ENCODE measurements at places on chromosomes 2 and 18. TPM values are rescaled to one million over a fixed set of nuclear protein-coding genes. Genes with fewer than 3 reads are reported as not detected.

- H3K27me3 ChIP-seq: peaks cover 5% of the 10 kb centered on the region
- H3K4me1 ChIP-seq: peaks cover 59% of the 10 kb centered on the region
- peak overlapping the region; percentile 70 for H3K4me3 ChIP-seq
- peak; percentile 94 for DNase-seq
These were observed 94.1 kb upstream of the THOC1 start for GRCh38 chr18:361941-362310.

Gene PLB1
- 0.43 TPM for total RNA-seq

GRCh38 chr2:187580462-187581124 is 26.4 kb upstream of the TFPI start:
- peak overlapping the region; percentile 71 for H3K4me3 ChIP-seq
- H3K36me3 ChIP-seq: no peaks in the 10 kb centered on the region
- H3K4me1 ChIP-seq: peaks cover 28% of the 10 kb centered on the region

Gene COL4A4
- total RNA-seq: 0.02 TPM

DNA sequence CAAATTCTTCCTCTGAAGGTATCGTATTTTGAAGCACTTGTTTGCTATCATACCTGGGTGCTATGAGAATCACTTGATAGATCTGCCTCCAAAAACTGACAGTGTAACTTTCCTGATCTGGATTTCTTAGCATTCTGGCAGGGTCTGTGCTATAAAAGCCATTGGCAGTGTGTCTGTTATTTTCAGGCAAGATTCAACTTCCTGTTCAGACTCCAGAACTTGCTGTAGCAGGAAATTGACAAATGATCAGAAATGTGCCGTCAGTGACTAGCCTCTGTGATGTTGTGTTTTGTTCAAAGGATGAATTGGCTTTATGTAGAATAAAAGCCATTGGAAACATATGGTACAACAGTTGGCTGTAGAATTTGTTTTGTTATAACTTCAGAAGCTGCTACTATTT is 273.3 kb downstream of the PTPRM start:
- no peak overlapping the region for H3K4me3 ChIP-seq
- DNase-seq: no peak
- peaks cover 1% of the 10 kb centered on the region for H3K27me3 ChIP-seq
- peaks cover 22% of the 10 kb centered on the region for H3K4me1 ChIP-seq
- H3K36me3 ChIP-seq: peaks cover 21% of the 10 kb centered on the region

GRCh38 chr2:222862909-222863544 is 2.2 kb downstream of the ACSL3 start:
- peaks cover 10% of the 10 kb centered on the region for H3K4me1 ChIP-seq
- no peaks in the 10 kb centered on the region for H3K36me3 ChIP-seq
- H3K27ac ChIP-seq: no peak overlapping the region
- H3K4me3 ChIP-seq: no peak overlapping the region
- DNase-seq: no peak

DNA sequence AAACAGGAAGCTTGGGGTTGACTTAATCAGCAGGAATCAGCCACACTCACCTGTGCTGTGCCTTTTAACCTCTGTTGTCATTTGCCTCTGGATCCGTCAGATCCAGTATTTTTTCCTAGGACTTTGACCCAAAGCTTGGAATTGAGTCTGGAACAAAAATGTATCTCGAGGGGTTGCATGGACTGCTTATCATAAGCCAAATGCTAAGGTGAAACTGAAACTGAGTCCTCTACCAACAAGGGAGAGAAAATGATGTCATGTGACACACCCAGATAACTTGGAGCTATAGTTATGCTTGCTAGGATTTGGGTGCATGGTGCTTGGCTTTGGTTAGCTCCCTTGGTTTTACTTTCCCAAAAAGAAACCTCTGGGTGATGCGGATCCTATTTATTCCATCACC is 2158.6 kb upstream of the PIK3C3 start:
- DNase-seq: no peak
- H3K27me3 ChIP-seq: no peaks in the 10 kb centered on the region
- H3K4me1 ChIP-seq: peaks cover 30% of the 10 kb centered on the region
- no peak overlapping the region for H3K4me3 ChIP-seq
- H3K36me3 ChIP-seq: no peaks in the 10 kb centered on the region

DNA sequence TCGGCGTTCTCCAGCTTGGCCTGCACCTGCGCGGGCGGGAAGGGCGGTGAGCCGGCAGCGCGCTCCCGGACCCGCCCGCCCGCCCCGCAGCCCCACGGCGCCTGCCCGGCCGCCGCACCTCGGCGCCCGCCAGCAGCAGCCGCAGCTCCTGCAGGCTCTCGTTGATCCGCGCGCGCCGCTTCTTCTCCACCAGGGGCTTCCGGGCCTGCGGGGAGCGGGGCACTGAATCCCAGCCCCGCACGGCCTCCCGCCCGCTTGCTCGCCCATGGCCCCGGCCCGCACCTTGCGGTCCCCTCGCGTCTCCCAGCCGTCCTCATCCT is 335 bp downstream of the HES6 start:
- peaks cover 15% of the 10 kb centered on the region for H3K27me3 ChIP-seq
- no peak for DNase-seq
- H3K36me3 ChIP-seq: no peaks in the 10 kb centered on the region
- no peak overlapping the region for H3K4me3 ChIP-seq
- H3K4me1 ChIP-seq: peaks cover 9% of the 10 kb centered on the region

Gene PPP1R1C
- not detected for total RNA-seq

DNA sequence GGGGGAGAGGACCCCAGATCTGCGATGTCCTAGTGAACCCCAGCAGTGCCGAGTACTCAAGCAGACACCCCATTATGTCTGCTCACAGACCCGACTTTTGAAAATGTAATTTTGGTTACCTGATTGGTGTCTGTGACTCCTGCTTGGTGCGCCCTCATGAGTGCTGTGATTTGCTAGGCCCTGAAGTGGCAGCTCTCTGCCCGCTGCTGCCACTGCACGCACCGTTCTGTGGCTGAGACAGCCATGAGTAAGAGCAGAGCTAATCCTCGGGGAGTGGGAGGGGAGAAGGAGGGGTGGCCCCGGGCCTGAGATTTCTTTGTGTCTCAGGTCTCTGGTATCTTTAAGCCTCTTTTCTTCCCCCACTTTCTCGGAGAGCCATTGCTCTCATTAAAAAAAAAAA is 18.2 kb downstream of the FHOD3 start:
- peak overlapping the region; percentile 53 for H3K4me3 ChIP-seq
- peak overlapping the region; percentile 95 for H3K27ac ChIP-seq
- H3K36me3 ChIP-seq: peaks cover 35% of the 10 kb centered on the region
- DNase-seq: peak; percentile 59
- H3K27me3 ChIP-seq: peaks cover 1% of the 10 kb centered on the region
- H3K4me1 ChIP-seq: peaks cover 65% of the 10 kb centered on the region

Gene BMP10
- not detected for total RNA-seq

Gene STARD6
- 0.34 TPM for total RNA-seq

Gene ALLC
- not detected for total RNA-seq

Gene ERFE
- total RNA-seq: 0.31 TPM

DNA sequence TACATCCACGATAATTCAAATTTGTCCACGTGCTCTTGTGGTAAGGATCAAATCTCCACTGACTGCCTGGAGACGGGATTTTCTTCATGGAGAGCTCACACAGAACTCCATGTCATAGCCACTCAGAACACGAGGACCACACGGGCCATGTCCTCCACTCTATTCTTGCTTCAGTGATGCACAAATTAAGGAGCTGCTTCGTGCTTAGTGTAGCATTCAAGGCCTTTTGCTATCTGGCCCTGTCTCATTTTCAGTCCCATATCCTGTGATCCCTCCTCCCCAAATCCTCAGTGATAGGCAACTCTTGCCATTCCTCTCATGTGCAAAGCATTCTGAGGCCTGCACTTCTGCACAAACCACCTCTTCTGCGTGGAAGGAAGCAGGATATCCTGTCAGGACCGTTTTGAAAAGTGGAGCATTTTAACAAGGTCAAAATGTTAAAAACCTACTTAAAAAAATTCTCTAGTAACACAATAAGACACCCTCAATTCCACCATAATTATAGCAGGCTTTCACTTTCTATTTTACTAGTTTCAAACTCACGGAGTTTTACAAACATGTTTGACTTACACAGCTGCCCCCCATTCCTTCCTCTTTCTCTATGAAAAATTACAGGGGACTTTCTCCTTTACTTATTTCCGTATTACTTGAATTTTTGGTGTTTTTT is 35.2 kb downstream of the ST3GAL5 start:
- H3K27ac ChIP-seq: peak overlapping the region; percentile 76
- H3K4me1 ChIP-seq: peaks cover 28% of the 10 kb centered on the region
- peaks cover 4% of the 10 kb centered on the region for H3K27me3 ChIP-seq

Gene PREPL
- 66.0 TPM for total RNA-seq

- no peaks in the 10 kb centered on the region for H3K36me3 ChIP-seq
- peaks cover 10% of the 10 kb centered on the region for H3K27me3 ChIP-seq
- no peaks in the 10 kb centered on the region for H3K4me1 ChIP-seq
- no peak overlapping the region for H3K4me3 ChIP-seq
- no peak overlapping the region for H3K27ac ChIP-seq
These were observed 167.8 kb downstream of the NUP35 start for GRCh38 chr2:183292028-183292427.

Gene DSC1
- not detected for total RNA-seq

DNA sequence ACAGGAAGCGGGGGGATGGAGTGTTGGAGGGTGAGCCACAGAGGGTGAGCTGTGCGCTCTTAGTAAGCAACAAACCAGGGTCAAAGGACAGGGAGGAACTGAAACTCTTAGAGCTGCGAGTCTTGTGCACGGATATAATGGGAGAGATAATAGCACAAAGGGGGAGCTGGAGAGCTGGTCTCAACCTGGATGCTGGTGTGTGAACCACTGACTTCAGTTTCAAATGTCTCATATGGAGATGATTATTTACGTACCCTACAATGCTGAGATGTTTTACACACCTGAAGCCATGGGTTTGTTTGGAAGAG is 35.9 kb downstream of the PTGR3 start:
- H3K4me3 ChIP-seq: no peak overlapping the region
- H3K4me1 ChIP-seq: peaks cover 11% of the 10 kb centered on the region
- peaks cover 13% of the 10 kb centered on the region for H3K27me3 ChIP-seq
- no peak overlapping the region for H3K27ac ChIP-seq

- no peak overlapping the region for H3K27ac ChIP-seq
- DNase-seq: no peak
- peaks cover 1% of the 10 kb centered on the region for H3K27me3 ChIP-seq
- peaks cover 20% of the 10 kb centered on the region for H3K4me1 ChIP-seq
These were observed 15.7 kb downstream of the ZNF407 start for GRCh38 chr18:74613381-74613780.

- peak overlapping the region; percentile 98 for H3K27ac ChIP-seq
- no peak for DNase-seq
- H3K27me3 ChIP-seq: no peaks in the 10 kb centered on the region
- peaks cover 48% of the 10 kb centered on the region for H3K4me1 ChIP-seq
These were observed 28.9 kb upstream of the NT5DC4 start for GRCh38 chr2:112691881-112692281.

DNA sequence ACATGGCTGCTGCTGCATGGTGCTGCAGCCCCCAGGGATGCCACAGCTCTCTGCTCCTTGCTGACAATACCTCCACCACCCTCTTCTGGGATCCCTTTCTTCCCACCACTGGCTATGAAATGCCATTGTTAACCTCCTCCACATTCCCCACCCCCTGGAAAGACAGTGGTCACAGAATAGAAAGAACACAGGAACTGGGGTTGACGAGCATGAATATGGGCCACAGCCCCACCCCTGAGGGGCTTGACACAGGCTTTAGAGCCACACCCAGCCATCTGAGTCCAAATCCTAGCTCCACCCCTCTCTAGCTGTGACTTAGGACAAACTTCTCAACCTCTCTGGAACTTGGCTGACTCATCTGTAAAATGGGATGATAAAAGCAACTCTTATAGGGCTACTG is 47.3 kb downstream of the TMEM163 start:
- no peak overlapping the region for H3K27ac ChIP-seq
- H3K36me3 ChIP-seq: no peaks in the 10 kb centered on the region
- no peak overlapping the region for H3K4me3 ChIP-seq
- no peak for DNase-seq
- H3K27me3 ChIP-seq: peaks cover 40% of the 10 kb centered on the region
- no peaks in the 10 kb centered on the region for H3K4me1 ChIP-seq

All from HFFc6 (cell line).